Activated T-cell treated with anti-CD3 and anti-CD28 coated beads, Interleukin-2, amount 50 U/mL, for 72 hours (primary cell): ENCODE measurements at places on chromosomes 2 and 18. TPM values are rescaled to one million over a fixed set of nuclear protein-coding genes. Genes with fewer than 3 reads are reported as not detected.

- no peak for DNase-seq
Observed at GRCh38 chr2:86488561-86489250, 47.5 kb downstream of the KDM3A start.

DNA sequence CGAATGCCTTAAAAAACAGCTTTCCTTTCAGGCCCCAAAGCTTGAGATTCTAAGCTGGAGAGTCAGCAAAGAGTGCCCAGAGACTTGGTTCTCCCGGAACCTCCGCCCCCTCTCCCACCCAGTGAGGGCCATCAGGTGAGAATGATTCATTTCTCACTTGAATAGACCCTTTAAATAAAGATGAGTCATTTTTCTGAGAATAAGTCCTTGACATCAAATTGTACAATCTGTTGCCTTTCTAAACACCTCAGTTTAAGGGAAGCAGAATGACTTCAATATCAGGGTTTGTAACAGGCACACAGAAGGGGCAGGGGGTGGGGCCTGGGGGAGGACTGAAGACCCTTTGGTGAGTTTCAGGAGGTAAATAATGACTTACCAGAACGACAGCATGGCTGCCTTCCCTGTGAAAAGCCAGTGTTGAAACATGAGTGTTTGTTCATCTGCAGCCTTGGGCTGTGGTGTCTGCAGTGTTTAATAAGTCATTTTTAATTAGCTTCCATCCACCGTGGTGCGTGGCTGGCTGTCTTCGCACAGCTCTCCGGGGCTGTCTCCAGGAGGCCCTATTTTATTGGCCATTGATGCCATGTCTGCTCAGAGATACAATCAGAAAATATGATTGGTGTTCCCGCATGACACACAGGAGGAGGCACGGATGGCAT, 134.9 kb upstream of the ZNF236 start:
- peak; percentile 18 for DNase-seq

DNA sequence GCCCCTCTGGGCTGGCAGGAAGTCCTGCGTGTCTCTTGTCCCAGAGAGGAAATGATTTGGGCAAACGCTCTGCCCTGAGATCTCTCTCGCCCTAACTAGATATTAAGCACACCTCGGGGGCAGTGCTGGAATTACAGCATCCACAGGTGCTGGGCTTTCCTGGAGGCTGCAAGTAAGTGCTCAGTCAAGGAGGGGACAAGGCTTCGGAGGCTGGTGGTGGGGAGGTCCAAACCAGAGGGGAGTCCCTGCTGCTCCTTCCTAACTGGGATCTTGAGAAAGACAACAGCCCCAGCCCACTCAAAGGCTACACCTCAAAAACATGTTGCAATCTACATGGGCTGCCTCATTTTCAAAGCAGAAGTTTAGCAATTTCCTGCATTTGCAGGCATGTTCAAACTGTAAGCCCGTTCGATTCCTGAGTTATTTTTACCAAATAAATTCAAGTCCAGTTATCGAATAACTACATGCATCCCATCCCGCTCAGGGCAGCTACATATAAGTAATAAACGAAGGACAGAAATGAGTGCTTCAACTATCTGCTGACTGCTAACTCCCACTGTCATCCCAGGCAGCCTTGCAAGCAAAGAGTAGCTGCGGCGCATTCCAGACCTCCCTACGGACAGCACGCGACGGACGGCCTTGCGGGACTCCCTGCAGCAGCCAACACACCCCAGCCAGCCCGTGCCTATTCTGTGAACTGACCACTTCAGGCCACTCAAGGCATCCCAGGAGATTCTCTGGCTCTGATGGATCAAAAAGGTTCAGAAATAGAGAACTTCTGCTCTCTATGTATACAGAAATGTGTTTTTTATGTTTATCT, 27.5 kb downstream of the ZNF516 start:
- DNase-seq = no peak

DNA sequence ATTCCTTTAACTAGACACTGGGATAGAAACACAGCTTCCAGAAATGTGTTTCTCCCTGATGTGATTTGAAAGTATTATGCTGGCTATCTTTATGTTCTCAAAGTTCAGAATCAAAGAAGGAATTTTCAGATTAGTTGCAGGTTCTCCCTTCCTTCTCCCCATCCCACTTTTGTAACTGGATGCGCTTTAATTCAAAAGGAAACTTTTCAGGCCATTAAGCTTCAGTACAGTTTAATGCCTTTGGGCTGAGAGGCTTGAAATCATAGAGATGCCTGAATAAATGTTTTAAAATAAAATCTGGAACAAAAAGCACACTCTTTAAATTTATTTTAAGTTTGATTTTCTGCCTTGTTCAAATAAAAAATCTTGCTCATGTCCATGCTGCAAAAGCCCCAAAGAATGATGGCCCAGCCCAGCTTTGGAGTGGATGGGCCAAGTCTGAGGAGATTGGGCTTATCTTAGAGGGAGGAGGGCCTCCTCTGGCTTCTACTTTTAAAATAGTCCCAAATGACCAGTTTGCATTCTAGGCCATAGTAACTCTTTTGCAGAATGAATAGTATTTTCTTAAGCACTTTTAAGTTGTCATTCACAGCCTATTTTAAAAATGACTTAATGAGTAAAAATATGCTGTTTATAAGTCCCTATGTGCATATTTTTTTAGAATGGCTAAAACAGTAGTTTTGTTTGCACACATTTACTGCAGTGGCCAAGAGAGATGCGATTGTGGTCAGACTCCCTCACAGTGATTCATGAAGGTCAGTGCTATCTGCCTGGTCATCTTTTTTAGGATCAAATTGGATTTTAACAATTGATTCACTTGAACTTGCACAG, 129.2 kb downstream of the MTX2 start:
- no peak for DNase-seq

SATB2 gene
- 0.65 TPM for total RNA-seq

- peak; percentile 58 for DNase-seq
Observed at GRCh38 chr2:35410431-35411061, 945.0 kb upstream of the CRIM1 start.

GALR1 gene
- not detected for total RNA-seq

GRCh38 chr2:235937526-235937925, 230.7 kb downstream of the GBX2 start:
- DNase-seq = no peak

AGXT gene
- total RNA-seq = not detected

EPHA4 gene
- 3.4 TPM for total RNA-seq

SAG gene
- 0.02 TPM for total RNA-seq

GRCh38 chr2:11444737-11445136, 21.2 kb downstream of the E2F6 start:
- no peak for DNase-seq

- no peak for DNase-seq
Observed at GRCh38 chr2:158967114-158967730, 1.2 kb upstream of the TANC1 start.

SERPINB7 gene
- total RNA-seq = not detected

ANKRD12 gene
- total RNA-seq = 84.4 TPM

GALNT5 gene
- not detected for total RNA-seq

PLCD4 gene
- 0.35 TPM for total RNA-seq

DNA sequence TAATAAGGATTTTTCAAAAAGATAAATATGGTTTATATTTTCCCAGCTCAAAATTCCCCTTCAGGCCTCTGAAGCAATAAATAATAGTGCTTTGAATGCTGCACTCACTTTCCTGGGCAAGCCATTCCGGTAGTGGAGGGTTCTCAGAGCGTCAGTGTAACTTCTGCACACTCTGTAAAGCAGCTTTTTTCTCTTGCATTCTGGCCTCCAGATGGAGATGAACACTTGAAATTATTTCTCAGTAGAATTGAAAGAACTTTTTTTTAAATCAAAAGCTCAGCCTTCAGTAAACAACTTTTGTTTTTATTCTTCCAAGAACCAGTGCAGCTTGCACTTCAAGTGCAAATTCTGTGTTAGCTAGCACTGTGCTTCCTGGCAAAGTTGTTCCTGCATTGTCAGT, 281.1 kb upstream of the RAB12 start:
- DNase-seq = no peak

IL1R1 gene
- 14.5 TPM for total RNA-seq

XIRP2 gene
- total RNA-seq = not detected

B3GNT2 gene
- 47.2 TPM for total RNA-seq

CCDC74A gene
- 4.3 TPM for total RNA-seq

- DNase-seq = no peak
Observed at GRCh38 chr2:195094330-195094729, 562.7 kb upstream of the SLC39A10 start.

DNA sequence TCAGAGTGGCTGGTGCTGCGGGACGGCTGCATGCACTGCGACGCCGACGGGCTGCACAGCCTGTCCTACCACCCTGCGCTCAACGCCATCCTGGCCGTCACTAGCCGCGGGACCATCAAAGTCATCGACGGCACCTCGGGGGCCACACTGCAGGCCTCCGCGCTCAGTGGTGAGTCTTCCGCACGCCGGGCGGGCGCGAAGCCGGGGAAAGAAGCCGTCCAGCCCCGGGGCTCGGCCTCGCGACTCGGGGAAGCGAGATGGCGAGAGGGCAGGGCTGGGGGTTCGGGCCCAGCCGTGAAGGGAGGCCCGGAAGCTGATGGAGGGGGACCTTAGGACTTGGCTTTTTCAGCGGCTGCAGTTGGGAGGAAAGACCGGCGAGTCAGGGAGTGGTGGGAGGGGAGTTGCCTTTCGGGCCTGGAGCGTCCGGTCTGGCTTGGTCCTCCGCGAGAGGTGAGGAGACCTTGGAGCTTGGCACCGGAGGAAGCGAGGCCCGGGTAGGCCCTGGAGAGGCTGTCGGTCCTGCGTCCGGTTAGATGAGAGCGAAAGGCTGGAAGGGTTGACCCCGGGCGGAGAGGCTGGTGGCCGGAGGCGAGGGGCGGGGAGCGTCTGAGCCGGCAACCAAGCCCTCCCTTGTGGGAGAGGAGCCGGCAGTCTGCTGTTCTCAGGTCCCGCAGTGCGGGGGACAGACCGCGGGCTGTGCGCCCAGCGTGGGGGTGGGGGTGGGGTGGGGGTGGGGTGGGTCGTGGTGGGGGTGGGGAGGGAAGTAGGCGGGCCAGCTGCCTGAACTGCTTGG, 691 bp downstream of the BIRC6 start:
- DNase-seq = peak; percentile 52

DNA sequence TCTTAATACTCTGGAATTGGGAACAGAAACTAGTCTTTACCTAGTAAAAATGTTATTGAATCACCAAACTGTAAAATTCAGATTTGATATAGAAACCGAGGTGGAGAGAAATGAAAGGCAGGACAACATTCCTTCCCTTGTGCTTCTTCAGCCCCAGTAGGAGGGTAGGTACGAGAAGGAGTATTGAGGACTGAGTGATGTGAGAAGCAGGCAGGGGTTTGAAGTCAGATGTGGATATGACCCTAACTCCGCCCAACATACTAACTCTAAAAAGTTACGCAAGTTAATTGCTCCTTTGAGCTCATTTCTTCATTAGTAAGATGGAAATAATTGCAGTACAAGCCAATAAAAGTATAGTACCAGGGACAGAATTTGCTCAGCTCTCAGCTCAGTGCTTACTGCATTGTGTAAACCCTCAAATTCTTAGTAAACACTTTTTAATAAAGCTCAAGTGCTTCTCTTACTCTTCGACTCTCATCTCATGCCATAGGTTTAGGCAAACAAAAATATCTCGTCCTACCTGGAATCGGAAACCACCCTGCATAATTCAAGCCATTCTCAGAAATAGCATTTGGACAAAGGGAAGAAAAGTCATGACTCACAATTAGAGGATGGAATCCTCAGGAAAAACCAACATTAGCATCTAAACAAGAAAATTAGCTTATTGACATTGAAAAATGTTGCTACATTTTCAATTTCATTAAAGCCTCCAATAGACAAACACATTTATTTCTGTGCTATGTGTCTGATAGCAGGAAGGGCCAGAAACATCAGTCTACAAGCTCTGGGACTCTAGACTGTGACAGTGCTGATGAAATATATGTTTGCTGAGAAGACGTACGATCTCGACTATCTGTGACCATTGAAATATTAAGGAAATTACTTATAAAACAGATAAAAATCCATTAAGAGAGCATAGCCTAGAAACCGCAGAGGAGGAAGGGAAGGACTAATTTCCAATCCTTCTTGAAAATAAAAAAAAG, 161.3 kb downstream of the HNMT start:
- DNase-seq = no peak

GRCh38 chr2:118779362-118779761, 68.1 kb downstream of the EN1 start:
- DNase-seq = no peak

GRCh38 chr2:150410809-150411208, 76.7 kb downstream of the RND3 start:
- no peak for DNase-seq

- no peak for DNase-seq
Observed at GRCh38 chr18:64618390-64618789, 469.5 kb upstream of the LINC00305 start.

SCN2A gene
- total RNA-seq = not detected

DNA sequence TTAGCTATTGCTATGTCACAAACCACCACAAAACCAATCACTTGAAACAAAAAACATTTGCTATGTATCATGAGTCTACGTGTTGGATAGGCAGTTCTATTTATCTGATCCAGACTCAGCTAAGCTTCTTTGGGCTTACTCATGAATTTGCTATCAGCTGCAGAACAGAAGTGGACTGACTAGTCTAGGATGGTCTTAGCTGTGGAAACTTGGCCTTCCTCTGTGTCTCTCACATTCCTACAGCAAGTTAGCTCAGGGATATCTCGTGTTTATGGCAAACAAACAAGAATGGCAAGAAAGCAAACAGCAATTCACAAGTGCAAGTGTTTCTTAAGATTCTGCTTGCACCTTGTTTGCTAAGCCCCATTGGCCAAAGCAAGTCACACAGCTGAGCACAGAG, 288.0 kb upstream of the TNP1 start:
- DNase-seq = no peak

HOXD11 gene
- total RNA-seq = not detected

GRCh38 chr2:235690809-235691450, 197.1 kb downstream of the AGAP1 start:
- no peak for DNase-seq

LONRF2 gene
- total RNA-seq = 0.10 TPM

GRCh38 chr18:52131845-52132244, 208.2 kb upstream of the DCC start:
- DNase-seq = no peak

GRCh38 chr2:109521233-109522062, 92.3 kb downstream of the SEPTIN10 start:
- no peak for DNase-seq

- DNase-seq = no peak
Observed at GRCh38 chr2:38960609-38961320, 71.1 kb downstream of the ARHGEF33 start.

LHCGR gene
- total RNA-seq = not detected

- no peak for DNase-seq
Observed at GRCh38 chr2:25397777-25398176, 56.1 kb upstream of the DNMT3A start.

DNA sequence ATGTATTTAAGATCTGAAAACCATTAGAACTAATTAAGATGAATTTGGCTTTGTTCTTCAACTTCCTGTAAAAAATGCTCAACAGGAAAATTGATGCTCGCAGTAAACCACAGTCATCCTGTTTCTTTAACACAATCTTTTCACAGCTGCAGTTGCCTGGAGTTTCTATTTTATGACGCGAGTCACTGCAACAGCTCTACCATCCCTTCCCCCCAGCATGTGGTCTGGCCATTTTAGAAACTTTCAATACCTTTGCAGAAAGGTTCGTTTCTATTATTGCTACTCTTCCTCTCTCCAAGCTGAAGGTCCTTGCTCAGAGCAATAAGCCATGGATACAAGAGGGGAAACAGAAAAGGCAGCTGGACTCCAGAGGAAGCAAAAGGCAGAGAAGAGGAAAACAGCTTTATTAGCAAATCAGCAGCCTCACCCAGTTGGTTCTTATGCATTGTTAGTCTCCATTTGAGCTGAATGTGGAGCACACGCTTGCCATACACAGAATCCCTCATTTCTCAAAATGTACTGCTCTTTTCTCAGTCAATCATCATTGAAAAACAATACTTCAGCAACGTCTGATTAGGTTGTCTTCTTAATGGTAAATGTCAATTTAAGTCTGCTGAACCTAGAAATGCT, 3.9 kb downstream of the WIPF1 start:
- DNase-seq = peak; percentile 65

GRCh38 chr2:145110668-145111356, 590.9 kb upstream of the ZEB2 start:
- DNase-seq = no peak
